ENCODE measurements at places on chromosomes 1 and 21.

GRCh38 chr21:40837456-40837855 lies 9.5 kb downstream of the DSCAM start:
- no peak for DNase-seq

- DNase-seq, result no peak
Measured at GRCh38 chr1:33515112-33515511, 42.7 kb downstream of the ZSCAN20 start.

- no peak for DNase-seq
Measured at GRCh38 chr1:165327538-165327937, 29.0 kb downstream of the LMX1A start.

DNA sequence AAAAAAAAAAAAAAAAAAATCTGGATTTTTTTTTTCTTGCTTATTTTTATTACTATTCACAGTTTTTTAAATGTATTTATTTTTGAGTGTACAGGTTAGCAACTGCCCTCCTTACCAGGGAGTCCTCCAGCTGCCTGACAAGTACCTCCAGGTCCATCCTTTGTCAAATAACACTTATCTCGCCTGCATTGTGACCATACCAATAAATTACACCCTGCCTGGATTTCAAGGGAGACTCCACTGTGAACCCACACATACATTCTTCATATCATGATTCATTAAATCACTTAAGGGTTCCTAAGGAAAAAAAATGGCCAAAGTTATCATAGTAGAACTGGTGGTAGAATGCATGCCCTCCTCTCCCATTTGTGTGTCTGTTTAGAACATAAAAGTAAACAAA lies 38.4 kb downstream of the EEIG2 start:
- no peak for DNase-seq

- DNase-seq, result no peak
Measured at GRCh38 chr1:193402037-193402436, 215.6 kb upstream of the B3GALT2 start.

- no peak for DNase-seq
Measured at GRCh38 chr1:216144661-216145450, 278.4 kb downstream of the USH2A start.

GRCh38 chr1:221706876-221707582 lies 34.9 kb downstream of the DUSP10 start:
- no peak for DNase-seq

GRCh38 chr1:160420881-160421842 lies 20.8 kb downstream of the VANGL2 start:
- DNase-seq, result no peak

GRCh38 chr1:157624471-157624870 lies 26.6 kb upstream of the FCRL4 start:
- no peak for DNase-seq

- DNase-seq, result no peak
Measured at GRCh38 chr1:180158149-180159147, 3.8 kb downstream of the QSOX1 start.

DNA sequence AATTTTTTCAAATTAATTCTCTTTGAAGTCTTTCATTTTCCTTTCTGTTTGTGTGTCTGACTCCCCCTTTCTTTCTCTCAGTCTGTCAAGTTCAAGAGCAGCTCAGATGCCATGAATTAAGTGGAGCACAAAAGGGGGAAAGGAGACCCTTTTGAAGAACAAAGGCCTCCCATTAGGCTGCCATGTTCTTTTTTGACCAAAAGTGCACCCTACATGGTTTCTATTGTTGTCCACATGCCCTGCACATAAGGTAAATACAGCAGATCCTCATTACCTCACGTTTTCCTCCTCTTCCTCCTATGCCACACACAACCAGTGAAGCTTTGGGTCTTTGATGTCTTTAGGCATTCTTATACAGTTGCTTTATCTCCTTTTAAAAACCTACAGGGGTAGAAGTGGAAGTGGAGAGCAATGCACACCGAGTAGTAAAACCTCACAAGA lies 47.7 kb downstream of the POU2F1 start:
- no peak for DNase-seq
